ENCODE measurements at places on chromosomes 11 and 22.

GRCh38 chr11:130407978-130408377 lies 20.4 kb downstream of the ADAMTS8 start:
- DNase-seq, result peak; percentile 71

DNA sequence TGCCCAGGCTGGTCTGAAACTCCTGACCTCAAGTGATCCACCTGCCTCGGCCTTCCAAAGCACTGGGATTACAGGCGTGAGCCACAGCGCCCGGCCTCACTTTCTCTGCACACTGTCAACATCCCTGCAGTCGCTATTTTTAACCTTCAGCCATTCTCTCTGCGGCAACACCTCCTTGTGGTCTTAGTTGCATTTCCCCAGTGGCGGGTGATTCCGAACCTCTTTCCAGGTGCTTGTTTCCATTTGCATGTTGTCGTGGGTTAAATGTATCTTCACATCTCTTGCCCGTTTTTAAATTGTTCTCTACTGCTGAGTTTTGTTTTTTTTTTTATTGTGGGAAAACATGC lies 2.2 kb upstream of the SCT start:
- no peak for DNase-seq

- no peak for DNase-seq
These were observed 15.0 kb upstream of the ANO1 start for GRCh38 chr11:70063121-70063520.

GRCh38 chr11:87019613-87020271 lies 18.0 kb upstream of the TMEM135 start:
- no peak for DNase-seq

- no peak for DNase-seq
These were observed 123.8 kb upstream of the SORL1-AS1 start for GRCh38 chr11:121576531-121576930.

DNA sequence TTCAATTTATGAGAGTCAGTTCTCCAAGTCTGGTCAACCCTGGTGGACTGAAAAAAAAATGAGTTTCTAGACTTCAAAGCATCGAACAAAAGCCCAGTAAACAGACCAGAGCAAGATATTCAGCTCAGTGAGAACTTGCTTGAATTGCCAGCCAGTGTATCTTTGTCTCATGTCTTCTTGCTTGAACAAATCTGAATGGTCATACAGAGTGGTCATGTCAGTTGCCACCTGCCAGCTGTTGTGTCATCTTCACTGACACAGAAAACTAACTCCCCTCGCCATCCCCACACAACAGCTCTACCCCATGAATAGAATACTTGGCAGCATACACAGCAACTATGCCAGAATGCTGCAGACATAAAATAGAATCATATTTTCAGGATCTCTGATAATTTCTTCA lies 27.5 kb upstream of the CALCB start:
- no peak for DNase-seq

- DNase-seq, result no peak
These were observed 1.1 kb upstream of the PELI3 start for GRCh38 chr11:66465373-66466224.

- DNase-seq, result peak; percentile 82
These were observed 113.8 kb downstream of the RBFOX2 start for GRCh38 chr22:35914665-35915476.

- DNase-seq, result no peak
These were observed 924 bp upstream of the FADD start for GRCh38 chr11:70201882-70202861.

DNA sequence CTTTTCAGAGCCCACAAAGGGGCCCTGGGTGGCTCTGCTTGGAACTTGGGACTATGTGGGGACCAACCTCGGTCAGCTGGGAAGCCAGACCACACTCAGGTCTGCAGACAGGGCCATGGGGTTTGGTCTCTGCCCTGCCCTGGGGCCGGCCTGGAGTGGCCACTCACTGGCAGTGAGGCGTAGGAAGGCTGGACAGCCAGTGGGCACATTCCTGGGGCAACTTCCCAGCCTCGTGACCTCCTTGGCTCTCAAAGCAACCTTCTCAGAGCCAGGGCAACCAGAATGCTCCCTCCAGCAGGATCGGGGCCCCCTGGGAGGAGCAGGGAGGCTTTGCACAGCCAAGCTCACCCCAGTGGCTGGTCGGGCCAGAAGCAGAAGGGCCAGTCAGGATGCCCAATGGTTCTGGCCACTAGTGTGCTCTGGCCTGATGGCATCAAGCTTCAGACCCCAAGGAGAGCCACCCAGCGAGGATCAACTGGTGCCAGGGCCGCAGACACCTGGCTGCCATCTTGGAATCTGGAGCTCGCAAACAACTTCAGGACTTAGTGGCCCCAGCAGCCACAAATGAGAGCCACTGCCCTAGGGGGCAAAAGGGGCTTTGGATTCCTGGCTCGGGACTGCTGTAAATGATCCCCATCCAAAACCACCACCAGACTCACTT lies 87.1 kb downstream of the MYEOV start:
- DNase-seq, result no peak

GRCh38 chr11:3609416-3610265 lies 32.2 kb downstream of the ART5 start:
- DNase-seq, result peak; percentile 43

DNA sequence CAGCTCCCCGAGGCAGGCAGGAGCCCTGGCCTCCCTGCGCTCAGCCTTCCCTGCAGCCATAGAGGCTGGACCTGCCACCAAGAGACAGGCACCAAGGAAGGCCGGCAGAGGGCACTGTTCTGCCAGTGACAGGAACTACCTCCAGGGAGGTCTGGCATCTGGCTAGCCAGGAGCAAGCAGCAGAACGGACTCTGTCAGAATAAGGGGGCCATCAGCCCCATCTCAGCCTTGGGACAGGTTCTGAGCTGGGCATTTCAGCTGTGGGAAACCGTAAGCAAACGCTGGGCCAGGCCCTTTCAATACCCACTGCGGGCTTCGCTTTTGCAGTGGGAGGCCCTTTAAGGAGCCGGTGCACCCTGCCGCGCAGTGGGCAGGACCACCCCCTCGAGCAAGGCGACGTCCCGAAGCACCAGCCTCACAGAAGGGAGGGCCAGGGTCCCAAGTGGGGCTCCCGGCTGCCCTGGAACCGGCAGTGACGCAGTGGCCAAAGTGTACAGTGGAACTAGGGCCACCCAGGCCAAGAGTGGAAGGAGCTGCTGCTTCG lies 18.2 kb downstream of the IFT27 start:
- peak; percentile 61 for DNase-seq

GRCh38 chr22:21943571-21944448 lies 8.8 kb downstream of the PPM1F start:
- DNase-seq, result no peak

DNA sequence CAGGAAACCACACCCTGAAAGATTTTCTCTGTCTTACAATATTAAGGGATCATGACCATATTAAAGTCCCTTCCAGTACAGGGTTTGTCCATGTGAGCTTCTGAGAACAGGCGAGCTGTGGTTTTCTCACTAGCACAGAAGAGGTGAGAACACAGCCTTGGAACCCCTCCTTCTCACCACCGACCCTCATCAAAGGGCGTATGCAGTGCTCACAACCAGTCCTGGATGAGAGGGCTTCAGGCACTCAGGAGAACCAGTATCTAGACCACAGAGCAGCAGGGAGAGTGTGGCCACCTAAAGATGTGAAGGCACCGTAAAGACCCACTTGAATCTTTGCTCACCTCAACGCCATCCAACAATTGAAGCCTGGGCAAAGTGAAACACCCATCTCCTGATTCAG lies 397.0 kb downstream of the ETS1 start:
- DNase-seq, result no peak

DNA sequence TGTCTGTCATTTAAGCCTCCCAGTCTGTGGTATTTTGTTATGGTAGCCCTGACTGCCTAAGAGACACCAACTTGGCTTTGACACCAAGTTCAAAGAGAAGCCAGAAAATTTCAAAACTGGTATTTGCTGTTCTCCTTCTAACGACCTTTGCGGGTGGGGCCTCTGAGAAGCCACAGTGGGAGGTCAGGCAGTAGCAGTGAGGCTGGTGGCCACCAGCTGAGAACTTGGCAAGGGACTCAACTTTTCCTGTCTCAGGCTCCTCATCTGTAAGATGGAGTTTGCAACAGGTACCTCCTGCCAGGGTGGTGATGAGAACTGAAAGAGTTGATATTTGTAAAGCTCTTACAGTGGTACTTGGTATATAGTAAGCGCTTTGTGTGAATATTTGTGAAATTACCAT lies 183.4 kb downstream of the BCR start:
- no peak for DNase-seq

DNA sequence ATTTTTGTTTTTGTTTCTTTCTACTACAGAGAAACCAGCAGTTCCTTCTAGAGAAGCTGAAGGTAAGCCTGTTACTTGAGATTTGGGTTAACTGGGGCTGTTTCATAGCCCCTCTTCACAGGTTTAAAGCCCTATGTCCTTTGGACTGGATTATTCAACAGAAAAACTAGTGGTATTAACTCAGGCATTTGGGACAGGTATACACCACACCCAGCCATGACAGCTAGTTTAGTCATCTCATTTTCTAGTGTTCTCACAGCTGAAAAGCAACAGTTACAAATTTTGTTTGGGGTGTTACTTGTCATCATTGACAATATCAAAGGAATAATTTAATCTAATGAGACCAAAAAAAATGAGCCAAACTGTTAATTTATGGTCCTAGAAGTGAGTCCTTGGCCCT lies 14.0 kb downstream of the LAYN start:
- DNase-seq, result no peak

DNA sequence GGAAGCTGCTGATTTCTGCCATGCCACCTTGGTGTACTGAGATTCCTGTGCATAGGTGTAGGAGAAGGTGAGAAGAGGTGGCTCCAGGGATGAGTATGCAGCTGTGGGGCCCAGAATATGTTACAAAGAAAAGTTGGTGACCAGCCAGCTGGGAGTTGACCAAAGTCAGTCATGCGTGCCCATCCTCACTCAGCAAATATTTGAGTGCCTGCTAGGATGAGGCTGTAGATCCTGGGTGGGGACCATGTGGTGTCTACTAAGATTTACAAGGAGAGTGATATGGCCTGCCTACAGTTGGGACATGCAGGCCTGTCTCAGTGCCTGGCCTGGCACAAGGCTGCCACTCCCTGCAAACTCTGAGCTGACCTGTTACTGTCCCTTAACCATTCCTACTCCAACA lies 19.4 kb downstream of the RNF185 start:
- DNase-seq, result no peak

GRCh38 chr11:44568331-44568657 lies 2.8 kb downstream of the CD82 start:
- no peak for DNase-seq

DNA sequence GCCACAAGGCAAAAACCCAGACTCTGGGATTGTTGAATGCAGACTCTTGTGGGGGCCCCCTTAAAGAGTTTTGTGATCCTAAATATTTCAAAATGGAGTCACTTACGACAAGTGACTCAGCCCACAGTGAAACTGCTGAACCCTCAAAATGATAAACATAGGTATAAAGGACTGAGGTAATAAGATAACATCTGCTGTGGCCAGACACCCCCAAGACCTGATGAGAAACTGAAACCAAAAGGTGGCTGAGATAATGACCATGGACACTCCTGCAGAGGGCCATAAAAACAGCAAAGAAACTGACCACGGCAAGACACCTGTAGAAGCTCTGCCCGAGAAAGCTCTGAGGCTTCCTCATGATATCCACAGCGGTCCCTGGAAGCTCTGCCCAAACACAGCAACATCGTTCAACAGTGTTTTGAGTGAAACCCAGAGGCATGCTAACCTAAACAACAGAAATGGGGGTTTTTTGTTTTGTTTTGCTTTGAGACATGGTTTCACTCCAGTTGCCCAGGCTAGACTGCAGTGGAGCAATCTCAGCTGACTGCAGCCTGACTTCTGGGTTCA lies 1.6 kb upstream of the PLAAT4 start:
- DNase-seq, result no peak

Measured in brain microvascular endothelial cell (primary cell).